ENCODE measurements at places on chromosomes 3 and 15.

DNA sequence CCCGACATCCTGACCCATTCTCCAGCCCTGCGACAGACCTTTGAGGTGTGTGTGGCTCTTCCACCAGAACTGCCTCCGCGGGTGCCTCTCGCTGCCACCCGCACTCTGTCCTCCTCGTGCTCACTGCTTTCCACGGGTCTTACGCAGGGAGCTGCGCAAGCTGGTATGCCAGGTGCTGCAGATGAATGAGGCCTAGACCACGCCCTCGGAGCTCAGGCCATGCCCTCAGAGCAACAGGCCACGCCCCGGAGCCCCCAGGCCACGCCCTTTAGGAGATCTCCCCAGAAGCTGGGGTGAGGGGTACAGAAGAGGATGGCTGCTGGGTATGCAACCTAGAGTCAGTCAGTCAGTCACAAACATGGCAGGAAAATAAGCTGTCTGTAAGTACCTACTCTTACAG lies 300.3 kb downstream of the GABRG3 start:
- DNase-seq, result peak; percentile 75

GRCh38 chr3:31379598-31379997 lies 153.1 kb upstream of the STT3B start:
- DNase-seq, result no peak

GRCh38 chr3:127104586-127104985 lies 88.3 kb upstream of the PRR23E start:
- DNase-seq, result no peak

GRCh38 chr3:12954891-12955650 lies 113.7 kb upstream of the RPL32 start:
- no peak for DNase-seq

- DNase-seq, result no peak
Observed at GRCh38 chr3:159974-160373, 36.6 kb upstream of the CHL1 start.

- DNase-seq, result no peak
Observed at GRCh38 chr3:98897701-98898100, 3.8 kb downstream of the DCBLD2 start.

GRCh38 chr3:69033470-69033869 lies 18.7 kb downstream of the TMF1 start:
- no peak for DNase-seq

GRCh38 chr3:13346481-13347389 lies 73.4 kb downstream of the NUP210 start:
- no peak for DNase-seq

- no peak for DNase-seq
Observed at GRCh38 chr3:31908391-31909097, 72.5 kb downstream of the OSBPL10 start.

DNA sequence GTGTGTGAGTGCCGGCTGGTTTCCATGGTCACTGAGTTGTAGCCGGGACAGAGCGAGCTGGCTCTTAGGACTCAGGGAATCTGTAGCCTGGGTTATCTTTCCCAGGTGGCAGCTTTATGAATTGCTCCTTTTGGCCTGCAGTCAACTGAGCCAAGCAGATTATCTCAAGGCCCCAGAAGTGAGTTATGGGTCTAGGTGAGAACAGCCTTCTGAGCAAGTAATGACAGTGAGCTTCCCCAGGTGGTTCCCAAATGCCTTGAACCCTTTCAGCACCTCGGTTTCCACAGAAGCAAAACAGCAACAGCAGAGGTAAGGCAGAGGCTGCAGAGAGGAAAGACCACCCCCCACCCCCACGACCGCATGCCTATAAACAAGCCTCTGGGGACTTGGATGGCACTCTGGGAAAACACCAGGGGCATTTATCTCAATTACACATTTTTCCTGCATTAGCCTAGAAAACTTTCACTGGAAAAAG lies 56.7 kb upstream of the DGKG start:
- no peak for DNase-seq

DNA sequence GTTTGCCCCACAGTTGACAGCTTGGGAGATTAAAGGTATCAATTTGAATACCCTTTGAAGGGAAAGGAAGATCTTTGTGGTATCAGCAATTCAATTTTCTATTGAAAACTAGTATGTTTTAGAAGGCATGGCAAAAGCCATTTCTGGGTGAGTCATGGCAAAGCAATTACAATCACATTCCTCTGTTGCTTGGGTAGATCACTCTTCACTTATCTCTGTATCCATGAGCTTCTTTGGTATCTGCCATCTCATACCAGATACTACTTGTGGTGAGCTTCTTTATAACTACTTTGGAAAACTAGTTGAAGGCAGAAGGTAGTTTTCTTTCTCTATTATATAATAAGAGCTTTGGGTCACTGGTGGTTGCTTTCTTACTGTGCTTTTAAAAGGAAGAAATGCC lies 28.3 kb upstream of the LSAMP start:
- DNase-seq, result no peak

DNA sequence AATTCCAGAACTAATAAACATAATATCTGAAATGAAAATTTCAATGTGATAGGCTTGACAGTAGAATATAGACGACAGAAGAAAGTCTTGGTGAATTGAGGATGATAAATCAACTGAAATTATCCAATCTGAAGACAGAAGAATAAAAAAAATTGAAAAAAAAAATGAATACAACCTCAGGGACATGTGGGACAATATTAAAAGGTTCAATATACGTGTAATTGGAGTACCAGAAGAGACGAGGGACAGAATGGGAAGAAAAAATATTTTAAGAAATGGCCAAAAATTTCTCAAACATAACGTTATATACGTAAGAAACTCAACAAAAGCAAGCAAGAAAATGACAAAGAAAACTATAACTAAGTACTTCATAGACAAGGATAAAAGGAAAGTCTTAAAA lies 43.3 kb upstream of the HCLS1 start:
- DNase-seq, result no peak

DNA sequence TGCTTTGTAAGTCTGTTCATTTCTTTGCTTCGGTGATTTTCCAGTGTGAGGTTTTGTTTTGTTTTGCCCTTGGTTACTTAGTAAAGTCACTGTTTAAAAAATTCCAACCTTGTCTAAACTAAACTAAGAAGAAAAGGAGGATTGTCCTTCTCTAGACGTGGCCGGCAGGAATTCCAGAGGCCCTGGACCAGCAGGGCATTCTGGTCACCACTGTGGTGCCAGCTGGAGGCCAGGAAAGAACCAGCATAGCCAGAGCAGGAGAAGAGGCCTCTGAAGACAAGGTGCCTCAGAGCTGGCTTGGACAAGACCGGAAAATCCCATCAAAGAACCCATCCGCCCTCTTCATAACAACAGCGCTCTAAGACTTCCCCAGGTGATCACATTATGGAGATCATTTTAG lies 8.2 kb downstream of the PLOD2 start:
- no peak for DNase-seq

GRCh38 chr15:26634319-26634718 lies 138.5 kb downstream of the GABRB3 start:
- no peak for DNase-seq

- no peak for DNase-seq
Observed at GRCh38 chr3:98999675-99000074, 98.2 kb upstream of the DCBLD2 start.

DNA sequence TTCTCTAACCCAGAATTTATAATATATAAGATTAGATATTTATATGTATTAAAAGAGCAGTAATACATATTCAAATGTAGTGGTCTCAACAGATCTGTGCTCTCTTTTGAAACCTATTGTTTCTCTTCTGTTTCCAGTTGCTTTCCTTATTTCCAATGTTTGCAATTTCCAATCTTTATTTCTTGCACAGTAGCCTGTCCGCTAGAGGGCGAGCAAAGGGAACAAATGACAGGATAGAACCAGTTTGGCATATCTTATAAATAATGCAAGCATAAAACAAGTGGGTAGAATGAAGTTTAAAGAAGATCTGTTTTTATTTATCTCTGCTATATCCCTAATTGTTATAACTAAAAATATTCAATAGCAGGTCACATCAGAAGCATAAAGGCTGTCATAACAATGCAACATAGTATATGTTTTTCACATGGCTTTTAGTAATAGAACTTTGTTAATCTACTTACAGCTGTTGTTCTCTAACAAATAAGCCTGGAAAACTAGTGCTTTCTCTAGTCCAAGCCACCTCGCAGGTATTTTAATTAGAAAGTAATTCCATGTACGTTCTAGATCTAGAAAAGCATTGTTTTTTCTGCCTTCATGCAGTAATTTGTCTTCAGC lies 15.1 kb upstream of the TCAIM start:
- peak; percentile 2 for DNase-seq

DNA sequence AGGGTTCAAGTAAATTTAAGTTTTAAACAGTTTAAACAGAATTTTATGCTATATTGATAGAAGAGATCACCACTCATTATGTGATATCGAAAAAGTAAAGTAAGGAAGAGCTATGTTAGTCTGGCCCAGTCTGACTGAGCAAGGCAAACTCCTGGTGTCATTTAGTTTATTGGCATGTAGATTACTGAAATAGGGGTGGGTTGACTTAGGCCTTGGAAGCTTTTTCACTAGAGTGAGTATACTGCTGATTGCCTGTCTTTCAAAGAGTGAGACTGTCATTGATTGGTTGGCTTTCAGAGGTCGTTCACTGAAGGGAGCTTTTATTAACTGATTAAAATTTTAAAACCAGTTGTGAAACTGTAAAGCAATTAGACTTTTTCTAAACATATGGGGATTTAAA lies 294.5 kb downstream of the NAALADL2 start:
- no peak for DNase-seq

DNA sequence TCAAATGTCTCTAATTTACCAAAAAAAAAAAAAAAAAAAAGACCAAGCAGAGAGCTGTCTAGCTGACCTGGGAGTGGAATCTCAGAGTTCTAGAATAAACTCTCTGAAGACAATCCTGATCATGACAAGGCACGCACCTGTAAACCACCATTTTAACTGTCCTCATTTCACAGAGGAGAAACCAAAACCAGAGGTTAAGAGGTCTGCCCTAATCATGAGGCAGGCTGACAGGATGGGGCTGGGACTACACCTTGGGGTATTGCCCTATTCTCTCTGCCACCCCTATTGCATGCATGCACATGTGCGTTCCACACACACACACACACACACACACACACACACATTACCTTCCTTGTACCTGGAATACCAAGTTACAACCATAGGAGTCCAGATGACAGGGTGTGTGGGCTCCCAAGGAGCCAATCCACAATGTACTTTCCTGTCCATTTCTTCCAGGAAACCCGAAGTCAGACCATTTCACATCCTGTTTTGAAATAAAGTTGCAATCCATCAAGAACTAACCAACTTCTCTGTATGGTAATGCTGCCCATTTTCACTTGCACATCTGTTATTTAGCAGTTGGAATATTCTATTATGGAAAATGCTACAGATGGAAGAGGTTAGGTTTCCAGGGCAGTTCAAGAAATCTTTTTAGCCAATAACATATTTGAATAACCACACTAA lies 34.6 kb downstream of the HSPBAP1 start:
- DNase-seq, result no peak

GRCh38 chr3:11014253-11014652 lies 21.7 kb downstream of the SLC6A1 start:
- DNase-seq, result no peak

DNA sequence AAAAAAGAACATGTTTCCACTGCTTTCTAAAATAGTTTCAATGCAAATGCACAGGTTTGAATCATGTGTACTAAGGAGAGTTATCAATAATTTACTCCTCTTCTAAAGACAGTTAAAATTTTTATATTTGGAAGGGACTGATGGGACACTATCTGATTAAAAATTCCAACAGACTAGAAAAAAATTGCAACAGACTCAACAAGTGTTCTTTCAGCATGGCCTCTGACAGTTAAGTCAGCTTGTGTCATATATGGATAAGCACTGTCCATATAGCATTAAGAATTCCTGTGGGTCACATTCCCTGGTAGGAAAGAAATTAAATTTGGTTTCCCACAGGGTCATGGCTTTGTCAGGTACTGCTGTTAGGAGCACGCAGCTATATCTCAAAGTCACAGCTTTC lies 96.8 kb downstream of the OSBPL10 start:
- DNase-seq, result no peak

GRCh38 chr15:88615303-88616107 lies 5.6 kb upstream of the AEN start:
- no peak for DNase-seq

DNA sequence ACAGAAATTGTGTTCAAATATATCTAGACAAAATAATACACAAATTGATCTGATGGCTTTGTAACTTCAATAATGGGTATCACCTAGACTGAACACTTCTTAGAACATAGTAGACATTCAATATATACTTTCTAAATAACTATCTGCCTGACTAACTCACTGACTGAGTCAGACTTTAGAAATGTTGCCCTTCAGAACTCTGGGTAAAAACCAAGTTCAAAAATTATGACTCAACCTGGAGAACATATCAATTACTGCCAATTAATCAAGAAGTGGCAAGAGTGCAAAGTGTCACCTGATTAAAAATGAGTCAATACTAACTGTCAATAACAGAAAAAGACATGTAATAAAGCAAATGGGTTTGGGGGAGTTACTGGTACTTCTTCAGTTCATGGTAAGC lies 144.6 kb upstream of the TMCO5A start:
- no peak for DNase-seq

DNA sequence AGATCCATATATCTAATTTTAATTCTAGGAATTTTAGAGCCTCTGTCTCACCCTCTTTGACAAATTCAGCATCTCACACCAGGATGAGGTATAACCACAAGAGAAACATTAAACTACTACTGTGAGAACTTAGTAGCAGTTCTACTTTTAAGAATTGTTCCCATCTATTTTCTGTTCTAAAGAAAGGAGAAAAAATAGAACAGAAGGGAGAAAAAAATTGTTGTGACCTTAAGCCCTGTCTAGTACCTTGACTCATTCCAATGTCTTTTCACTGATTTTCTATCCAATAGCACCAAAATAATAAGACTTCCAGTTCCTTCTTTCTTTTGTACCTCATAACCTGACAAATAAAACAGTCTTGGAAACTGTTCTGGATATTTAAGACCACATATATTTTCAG lies 37.0 kb downstream of the FRMD5 start:
- DNase-seq, result no peak

- no peak for DNase-seq
Observed at GRCh38 chr15:101039461-101039860, 120.3 kb downstream of the LRRK1 start.

GRCh38 chr3:106635271-106635670 lies 742.0 kb upstream of the CCDC54 start:
- DNase-seq, result no peak

- DNase-seq, result peak; percentile 2
Observed at GRCh38 chr15:63370764-63371163, 10.9 kb downstream of the CA12 start.

DNA sequence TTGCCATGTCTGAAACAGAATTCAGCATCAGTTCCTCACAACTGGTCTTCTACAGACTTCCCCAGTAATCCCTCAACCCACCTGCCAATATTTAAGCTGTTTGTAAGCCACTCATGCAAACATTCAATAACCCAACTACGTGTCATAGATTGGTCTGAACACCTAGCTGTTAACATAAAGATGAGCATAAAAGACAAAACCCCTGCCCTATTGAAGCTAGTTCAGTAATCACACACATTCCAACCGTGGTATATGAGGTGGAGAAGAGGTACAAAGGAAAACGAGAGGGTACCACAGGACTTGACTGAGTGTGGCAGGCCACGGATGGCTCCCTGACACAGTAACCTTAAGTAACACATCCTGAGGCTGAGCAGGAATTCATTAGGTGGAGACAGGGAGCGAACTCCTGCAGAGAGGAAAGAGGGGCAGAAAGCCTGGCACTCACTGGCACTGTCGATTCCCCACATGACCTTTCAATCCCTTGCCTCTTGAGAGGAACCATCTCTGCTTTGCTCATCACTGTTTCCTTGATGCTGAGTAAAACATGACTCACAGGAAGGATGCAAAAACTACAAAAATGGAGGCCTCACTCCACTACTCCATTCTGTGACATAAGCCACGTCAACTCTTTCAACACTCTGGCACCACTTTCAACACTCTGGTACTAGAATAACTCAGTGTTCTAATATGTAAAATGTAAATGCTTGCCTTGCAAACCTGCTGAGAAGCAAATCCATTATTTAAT lies 31.3 kb downstream of the RPN1 start:
- DNase-seq, result no peak
